ENCODE measurements at places on chromosomes 5 and 9.

GRCh38 chr9:121156263-121156731 is 45.4 kb downstream of the RAB14 start:
- DNase-seq = no peak

- DNase-seq = no peak
These were observed 1041.0 kb downstream of the TLE1 start for GRCh38 chr9:80648336-80648735.

- no peak for DNase-seq
These were observed 131.8 kb downstream of the GNAQ start for GRCh38 chr9:77899679-77900354.

- no peak for DNase-seq
These were observed 535 bp downstream of the JMY start for GRCh38 chr5:79236362-79236969.

DNA sequence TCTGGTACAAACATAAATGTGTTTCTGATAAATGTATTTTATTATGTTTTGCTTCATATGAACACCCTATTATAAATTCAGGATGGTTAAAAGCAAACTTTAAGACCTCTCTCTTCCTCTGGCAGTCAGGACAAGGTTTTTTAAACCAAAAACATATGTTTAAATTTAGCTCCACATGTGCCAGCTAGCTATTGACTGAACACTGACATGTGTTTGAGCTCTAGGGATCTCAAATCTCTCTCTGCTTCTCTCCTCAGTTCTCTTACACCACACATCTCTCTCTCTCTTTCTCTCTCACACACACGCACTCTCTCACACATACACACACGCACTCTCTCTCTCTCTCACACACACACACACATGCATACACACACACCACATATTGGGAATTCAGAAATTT is 150.1 kb upstream of the RFX3 start:
- DNase-seq = no peak

- DNase-seq = no peak
These were observed 131.4 kb upstream of the TRIM32 start for GRCh38 chr9:116555556-116556155.

DNA sequence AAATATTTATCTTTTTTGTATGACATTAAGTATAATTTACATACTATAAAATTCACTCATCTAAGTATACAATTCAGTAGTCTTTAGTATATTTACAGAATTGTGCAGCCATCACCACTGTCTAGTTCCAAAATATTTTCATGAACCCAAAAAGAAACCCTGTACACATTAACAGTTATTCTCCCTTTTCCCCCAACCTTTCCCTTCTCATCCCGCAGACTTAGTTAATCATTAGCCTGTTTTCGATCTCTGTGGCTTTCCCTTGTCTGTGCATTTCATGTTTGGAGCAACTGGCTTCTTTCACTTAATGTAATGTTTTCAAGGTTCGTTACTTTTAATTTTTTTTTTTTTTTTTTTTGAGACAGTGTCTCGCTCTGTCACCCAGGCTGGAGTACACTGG is 37.5 kb downstream of the MTREX start:
- no peak for DNase-seq

- DNase-seq = peak; percentile 79
These were observed 2.5 kb downstream of the FST start for GRCh38 chr5:53482717-53483638.

DNA sequence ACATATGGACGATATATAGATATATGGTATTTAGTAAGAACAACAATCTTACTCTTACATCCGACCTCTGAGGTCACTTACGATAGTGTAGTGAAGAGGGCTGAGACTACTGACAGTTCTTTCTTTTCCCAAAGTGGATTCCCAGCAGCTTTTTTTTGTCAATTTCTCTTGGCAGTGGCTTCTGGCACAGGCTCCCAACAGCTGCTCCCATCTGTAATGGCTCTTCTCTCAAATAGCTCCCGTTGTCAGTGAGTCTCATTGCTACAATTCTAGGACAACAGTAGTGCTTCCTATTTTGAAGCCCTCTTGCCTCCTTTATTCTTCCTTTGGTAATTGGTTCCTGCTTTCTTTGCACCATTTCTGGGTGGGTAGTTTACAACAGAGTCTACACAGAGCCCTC is 68.4 kb downstream of the SLC25A46 start:
- DNase-seq = no peak

- DNase-seq = no peak
These were observed 16.9 kb downstream of the GDF9 start for GRCh38 chr5:132849347-132849746.

DNA sequence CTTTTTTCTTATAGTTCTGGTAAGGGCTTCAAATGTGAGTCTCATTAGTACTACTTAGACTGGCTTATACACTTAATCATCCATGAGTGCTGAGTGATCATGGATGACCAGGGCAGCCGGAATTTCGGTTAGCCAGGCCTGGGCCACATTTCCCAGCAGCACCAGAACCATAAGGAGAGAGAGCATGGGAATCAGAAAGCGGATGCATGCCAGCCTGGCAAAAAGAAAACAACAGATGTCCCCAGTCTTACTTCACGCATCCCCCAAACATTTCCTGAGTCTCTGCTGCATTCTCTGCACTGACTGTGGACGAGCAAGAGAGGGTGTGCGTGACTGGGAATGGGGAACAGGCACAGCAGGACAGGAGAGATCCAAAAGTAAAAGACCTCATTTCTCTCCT is 371.1 kb upstream of the ZNF608 start:
- DNase-seq = no peak

GRCh38 chr9:93422977-93423616 is 28.4 kb upstream of the FAM120A start:
- no peak for DNase-seq

DNA sequence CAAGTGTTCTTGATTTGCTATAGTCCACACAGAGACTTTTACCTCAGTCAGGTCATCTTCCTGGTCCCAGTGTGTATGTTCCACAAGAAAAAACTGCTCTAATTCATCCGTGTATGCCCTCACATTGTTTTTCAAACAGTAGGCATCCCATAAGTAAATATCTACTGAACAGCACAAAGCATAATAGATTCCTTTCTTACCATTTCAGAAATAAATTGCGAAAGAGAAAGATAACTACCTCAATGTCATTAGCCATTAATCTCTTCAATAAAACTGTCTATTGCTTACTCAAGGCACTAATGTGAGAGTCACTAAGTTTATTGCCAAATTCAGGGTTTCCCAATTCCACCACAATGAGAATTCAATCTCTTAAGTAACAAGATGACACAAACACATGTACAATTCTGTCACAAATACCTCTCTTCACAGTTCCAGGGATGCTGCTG is 9.6 kb downstream of the FBXW2 start:
- no peak for DNase-seq

DNA sequence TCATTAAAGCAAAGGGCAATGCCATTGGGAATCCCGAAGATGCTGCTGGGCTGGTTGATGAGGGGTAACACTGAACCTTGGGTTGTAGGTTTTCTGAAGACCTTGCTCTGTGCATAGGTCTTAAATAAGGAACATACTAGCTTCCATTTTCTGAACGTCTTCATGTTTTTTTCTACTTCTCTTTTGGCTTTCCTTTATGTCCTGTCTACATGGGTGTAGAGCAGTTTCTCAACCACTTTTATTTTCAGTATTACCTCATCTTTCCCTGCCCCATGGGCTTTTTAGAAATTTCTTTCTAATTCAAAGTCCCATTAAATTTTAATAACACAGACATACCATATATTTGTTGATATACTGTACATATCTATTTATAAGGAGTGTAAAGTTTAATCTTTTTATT is at the start of gene IFNA14:
Gene IFNA14 (minus strand): TSS at position 95 of the 400 bp plus-strand sequence. CDS start 70 bp downstream, at position 25.
- DNase-seq = no peak

DNA sequence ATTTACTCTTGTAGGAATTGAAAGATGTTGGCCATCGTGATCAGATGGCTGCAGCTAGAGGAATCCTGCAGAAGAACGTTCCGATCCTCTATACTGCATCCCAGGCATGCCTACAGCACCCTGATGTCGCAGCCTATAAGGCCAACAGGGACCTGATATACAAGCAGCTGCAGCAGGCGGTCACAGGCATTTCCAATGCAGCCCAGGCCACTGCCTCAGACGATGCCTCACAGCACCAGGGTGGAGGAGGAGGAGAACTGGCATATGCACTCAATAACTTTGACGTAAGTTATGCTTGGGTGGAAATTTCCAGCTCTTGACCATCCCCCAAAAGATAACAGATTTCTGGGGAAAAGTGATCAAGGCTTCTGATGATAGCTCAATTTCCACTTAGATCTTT is 50.6 kb downstream of the LRRTM2 start:
- no peak for DNase-seq

GRCh38 chr9:71285191-71285656 is 163.8 kb upstream of the TRPM3 start:
- DNase-seq = no peak

GRCh38 chr9:135256581-135257354 is 169.3 kb downstream of the OLFM1 start:
- peak; percentile 58 for DNase-seq

DNA sequence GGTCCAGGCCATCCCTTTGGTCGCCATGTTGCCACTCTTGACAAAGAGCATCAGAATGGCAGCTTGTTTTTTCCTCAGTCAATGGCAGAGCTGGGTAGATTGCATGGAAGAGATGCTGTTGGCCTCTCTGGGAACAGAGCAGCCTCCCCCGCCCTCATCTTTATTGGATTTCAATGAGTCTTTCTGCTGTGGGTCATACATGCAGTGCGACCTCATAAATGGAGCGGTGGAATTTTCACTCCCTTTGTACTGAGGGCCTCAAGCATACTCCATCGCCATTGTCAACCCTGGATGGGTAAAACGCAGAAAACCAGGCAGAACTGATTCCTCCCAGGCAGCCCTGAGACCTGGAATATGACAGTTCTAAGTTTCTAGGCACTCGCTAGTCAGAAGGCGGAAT is 71.8 kb downstream of the ZNF618 start:
- no peak for DNase-seq

DNA sequence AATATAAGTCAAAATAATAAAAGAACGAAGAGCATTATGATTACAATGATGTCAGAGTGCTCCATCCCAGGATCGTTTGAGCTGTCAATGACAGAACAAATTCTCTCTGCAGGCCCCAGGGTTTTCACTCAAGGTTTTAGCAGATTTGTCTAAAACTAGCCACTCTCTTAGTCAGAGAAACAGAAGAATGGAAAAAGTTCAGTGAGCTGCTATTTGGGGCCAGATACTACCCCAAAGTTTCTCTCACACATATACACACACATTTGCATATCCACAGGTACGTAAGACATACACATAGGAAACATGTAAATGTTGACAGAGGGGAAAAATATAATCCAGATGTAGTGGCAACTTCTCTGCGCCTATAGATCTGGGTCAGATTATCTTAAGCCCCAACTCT is 76.3 kb upstream of the SEMA6A start:
- no peak for DNase-seq

DNA sequence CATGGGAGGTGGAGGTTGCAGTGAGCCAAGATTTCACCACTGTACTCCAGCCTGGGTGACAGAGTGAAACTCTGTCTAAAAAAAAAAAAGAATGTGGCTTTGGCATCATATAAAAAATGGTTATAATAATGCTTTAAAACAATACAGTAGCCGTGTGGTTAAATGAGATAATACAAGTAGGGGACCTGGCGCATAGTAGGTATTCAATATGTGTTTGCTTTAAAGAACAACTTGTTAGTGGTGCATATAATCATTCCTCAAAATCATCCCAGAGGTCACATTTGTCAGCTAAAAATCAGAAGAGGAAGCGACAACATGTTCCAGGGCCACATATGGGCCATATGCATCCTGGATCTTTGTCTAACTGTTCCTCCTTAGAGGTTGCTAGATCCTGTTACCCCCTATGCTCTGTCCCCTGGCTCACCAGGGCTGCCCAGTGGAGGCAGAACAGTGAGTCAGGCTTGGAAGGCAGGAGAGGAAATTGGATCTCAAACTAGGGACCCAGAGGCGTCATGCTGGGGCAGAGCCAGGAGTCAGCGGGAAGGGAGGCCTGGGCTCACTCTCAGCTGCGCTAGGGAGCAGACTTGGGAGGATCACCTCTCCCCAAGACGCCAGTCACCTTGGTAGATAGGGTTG is 27.7 kb downstream of the LHX6 start:
- peak; percentile 66 for DNase-seq

- no peak for DNase-seq
These were observed 7.4 kb downstream of the SMARCA2 start for GRCh38 chr9:2022560-2022959.

GRCh38 chr5:61702784-61703183 is 370.7 kb downstream of the ZSWIM6 start:
- DNase-seq = no peak

GRCh38 chr9:70405808-70406433 is 8.5 kb downstream of the KLF9 start:
- DNase-seq = no peak

GRCh38 chr9:77957652-77958051 is 74.0 kb downstream of the GNAQ start:
- no peak for DNase-seq

DNA sequence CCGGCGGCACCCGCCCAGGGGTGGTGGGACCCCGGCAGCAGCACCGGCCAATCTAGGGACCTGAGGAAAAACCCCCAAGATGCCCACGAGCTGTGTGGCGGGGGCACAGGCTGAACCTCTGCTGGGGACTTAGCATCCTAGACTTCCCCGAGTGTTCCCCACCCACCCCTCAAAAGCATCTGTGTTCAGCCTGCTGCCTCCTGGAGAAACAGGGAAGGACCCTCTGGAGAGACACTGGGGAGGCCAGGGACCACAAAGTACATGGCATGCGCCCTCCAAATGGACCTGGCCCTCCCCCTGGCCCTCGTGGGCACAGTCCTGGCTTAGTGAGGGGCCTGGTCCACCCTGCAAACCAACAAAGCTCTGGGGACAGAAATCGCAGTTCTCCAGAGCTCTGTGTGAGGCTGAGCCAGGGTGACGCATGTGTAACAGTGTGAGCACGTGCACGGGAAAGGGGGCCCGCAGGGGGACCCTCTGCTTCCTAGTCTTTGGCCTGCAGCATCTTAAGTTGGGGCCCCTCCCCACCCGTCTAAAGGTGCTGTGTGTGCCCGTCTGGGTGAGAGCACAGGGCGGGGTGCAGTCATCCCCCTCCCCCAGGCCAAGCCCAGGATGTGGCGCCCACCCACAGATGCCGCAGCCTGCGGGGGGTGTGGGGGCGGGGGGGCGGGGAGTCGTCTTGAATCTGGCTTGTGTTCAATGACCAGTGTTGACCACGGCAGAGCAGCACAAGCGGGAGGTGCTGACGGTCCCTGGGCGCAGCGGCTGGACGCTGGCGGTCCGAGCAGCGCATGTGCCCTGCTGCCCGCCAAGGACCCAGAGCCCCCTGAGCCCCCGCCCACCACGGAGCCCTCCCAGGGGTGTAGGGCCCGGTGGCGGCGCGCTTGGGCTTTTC is 672 bp upstream of the KCNT1 start:
- no peak for DNase-seq

DNA sequence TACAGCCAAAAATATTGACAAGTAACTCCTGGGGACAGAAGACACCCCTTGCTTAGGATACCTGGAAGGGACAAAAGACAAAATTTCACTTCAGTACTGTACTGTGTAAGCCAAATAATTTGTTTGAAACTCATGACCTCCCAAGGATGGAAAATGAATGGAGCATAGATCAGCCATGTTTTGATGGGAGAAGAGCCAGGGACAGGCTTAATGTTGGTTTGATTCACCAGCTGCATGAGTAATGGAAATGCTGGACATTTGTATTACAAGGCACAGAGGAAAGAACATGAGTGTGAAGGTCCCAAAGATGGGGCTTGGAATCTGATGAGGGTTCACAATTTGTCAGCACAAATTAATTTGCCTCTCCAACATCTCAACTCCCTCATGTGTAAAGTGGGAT is 122.8 kb downstream of the ENC1 start:
- DNase-seq = no peak

GRCh38 chr5:36208786-36209185 is 32.9 kb downstream of the NADK2 start:
- no peak for DNase-seq

All from spleen (tissue), 13 donors.